ENCODE measurements at places on chromosomes 12 and 14. TPM values are rescaled to one million over a fixed set of nuclear protein-coding genes. Genes with fewer than 3 reads are reported as not detected.

DNA sequence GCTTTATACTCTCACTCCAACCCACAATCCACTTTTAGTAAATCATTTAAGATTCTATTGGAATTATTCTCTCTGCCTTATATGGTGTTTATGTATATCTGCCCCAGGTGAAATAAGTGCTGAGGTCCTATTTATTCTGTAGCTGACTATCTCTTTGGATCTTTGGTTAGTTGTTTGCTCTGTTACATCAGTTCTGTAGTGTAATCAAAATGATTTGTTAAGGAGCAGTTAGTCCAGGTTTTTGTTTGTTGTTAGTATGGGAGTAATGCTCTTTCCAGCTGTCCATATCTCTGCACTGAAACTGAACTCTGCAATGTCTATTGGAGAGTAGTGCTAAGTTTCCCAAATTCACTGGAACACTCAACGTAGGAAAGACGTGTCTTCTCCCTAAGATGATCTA is 615.8 kb downstream of the SNAPC1 start:
- no peak for DNase-seq

The CLEC9A gene
- total RNA-seq = 0.59 TPM

- DNase-seq = no peak
These were observed 894.0 kb downstream of the NRXN3 start for GRCh38 chr14:79064214-79064613.

GRCh38 chr12:27781680-27782079 is 1.6 kb upstream of the MANSC4 start:
- DNase-seq = no peak

The OR9K2 gene
- not detected for total RNA-seq

The SLC39A5 gene
- not detected for total RNA-seq

The INSM2 gene
- 1.5 TPM for total RNA-seq

The ZNF839 gene
- 12.3 TPM for total RNA-seq

- DNase-seq = peak; percentile 36
These were observed 202.2 kb downstream of the ATP23 start for GRCh38 chr12:58143498-58143995.

The SIX4 gene
- total RNA-seq = 10.9 TPM

DNA sequence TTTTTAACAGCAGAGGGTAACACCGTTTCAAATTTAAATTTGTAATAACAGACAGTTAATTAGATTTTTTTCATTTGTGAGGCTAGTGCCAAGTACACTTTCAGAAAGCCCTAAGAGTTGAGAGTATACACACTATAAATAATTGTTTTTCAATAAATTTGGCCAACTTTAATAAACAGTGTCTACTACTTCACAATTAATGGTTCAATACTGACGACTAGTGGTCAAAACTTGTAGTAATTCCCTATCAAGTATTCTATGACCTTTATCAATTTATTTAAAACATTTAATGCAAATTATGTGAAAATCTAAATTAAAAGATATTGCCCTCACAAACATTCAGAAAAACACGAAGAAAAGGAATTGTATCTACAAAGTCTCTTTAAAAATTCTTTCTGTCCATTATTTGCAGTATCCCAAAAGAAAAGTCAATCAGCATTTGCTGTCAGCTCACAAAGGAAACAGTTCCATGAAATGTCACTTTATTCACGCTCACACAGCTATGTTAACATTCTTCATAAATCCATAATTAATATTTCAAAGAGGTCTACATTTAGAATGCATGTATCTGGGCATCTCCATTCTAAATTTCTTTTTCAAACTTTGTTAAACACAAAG is 91.2 kb downstream of the CEP128 start:
- DNase-seq = peak; percentile 67

The TMEM106C gene
- total RNA-seq = 120 TPM

DNA sequence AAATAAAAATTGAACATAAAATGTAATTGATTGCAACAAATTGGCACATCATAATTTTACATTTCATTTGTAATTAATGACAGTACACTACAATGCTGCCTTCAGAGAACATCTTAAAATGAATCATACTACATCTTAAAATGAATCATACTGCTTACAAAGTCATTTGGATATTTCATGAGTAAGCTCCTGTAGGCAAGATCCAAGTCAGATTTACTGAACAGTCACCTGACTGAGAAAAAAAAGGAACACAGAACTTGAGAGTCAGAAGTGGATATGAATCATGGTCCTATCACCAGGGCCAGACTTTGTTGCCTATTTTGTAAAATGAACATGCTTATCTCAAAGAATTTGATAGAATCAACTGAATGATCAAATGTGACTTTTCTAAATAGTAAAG is 32.7 kb upstream of the FBLN5 start:
- DNase-seq = no peak
